ENCODE measurements at places on chromosomes 12 and 14. TPM values are rescaled to one million over a fixed set of nuclear protein-coding genes. Genes with fewer than 3 reads are reported as not detected.

GRCh38 chr14:100443603-100444002 lies 120.5 kb downstream of the SLC25A47 start:
- H3K4me3 ChIP-seq = no peak overlapping the region
- H3K4me1 ChIP-seq = peaks cover 3% of the 10 kb centered on the region
- no peak for DNase-seq

- H3K36me3 ChIP-seq = no peaks in the 10 kb centered on the region
- no peaks in the 10 kb centered on the region for H3K27me3 ChIP-seq
- no peaks in the 10 kb centered on the region for H3K4me1 ChIP-seq
- H3K27ac ChIP-seq = no peak overlapping the region
- no peak for DNase-seq
Observed at GRCh38 chr12:92717202-92717601, 14.4 kb downstream of the PLEKHG7 start.

Gene CD163L1
- 1.5 TPM for total RNA-seq

Gene CSRP2
- total RNA-seq = not detected

Gene NEUROD4
- not detected for total RNA-seq

Gene PCED1B
- total RNA-seq = 98.3 TPM
